ENCODE measurements at places on chromosomes 11 and 22.

DNA sequence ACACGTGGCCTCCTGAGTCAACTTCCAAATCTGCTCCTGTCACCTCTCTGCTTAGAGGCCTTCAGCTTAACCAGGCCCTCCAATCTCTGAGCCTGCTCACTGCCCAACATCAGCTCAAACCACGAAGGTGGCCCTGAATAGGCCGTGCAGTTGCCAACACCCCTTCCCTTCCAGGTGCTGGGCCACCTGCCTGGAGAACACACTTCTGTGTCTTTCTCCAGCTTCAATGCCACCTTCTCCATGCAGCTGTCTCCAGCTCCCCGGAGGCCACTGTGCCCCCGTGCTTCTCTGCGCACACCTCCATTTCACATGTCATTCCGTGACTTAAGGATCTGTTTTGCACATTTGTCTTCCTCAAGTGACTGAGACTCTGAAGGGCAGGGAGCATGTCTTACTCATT, 5.3 kb downstream of the RELA start:
- DNase-seq = no peak

GRCh38 chr22:36787204-36787988, 11.5 kb upstream of the IFT27 start:
- no peak for DNase-seq

GRCh38 chr22:44351685-44352377, 39.1 kb upstream of the SHISAL1 start:
- DNase-seq = no peak

- no peak for DNase-seq
These were observed 23.6 kb downstream of the ADM start for GRCh38 chr11:10328314-10329098.

- DNase-seq = no peak
These were observed 70.3 kb upstream of the TP53I11 start for GRCh38 chr11:45021001-45021400.

DNA sequence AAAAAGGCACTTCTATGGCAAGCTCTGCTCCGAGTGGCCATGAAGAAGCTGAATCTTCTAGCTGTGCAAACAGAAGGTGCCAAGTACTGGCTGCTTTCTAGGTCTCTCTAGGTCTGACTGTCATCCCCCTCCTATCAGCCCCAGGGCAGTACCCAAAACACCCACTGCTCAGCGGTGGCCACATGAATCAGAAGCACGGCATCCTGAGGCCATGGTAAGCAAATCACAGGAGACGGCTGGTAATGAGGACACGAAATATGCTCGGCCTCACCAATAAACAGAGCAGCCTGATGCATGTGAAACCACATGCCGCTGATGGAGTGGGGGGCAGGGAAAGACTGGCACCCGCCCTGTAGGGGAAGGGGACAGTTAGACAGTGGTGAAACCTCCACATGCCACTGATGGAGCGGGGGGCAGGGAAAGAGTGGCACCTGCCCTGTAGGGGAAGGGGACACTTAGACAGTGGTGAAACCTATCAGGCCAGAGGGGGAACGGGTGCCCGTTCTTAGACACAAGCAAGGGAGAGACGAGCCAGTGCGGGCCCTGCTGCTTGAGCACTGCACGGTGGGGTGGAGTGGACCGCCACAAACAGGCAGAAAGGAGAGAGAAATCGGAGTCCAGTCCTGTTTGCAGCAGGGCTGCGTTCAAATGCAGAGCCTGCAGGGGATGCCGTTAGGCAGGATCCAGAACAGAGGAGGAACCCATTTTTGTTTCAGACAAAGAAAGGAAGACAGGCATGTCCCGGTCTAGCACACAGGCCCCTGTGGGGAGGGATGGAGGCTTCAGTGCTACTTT, 29.9 kb upstream of the MOB2 start:
- no peak for DNase-seq

- no peak for DNase-seq
These were observed 14.2 kb downstream of the PLEKHB1 start for GRCh38 chr11:73660497-73661034.
